ENCODE measurements at places on chromosomes 6 and 20.

GRCh38 chr6:150182460-150183078 lies 39.7 kb downstream of the PPP1R14C start:
- DNase-seq = no peak

DNA sequence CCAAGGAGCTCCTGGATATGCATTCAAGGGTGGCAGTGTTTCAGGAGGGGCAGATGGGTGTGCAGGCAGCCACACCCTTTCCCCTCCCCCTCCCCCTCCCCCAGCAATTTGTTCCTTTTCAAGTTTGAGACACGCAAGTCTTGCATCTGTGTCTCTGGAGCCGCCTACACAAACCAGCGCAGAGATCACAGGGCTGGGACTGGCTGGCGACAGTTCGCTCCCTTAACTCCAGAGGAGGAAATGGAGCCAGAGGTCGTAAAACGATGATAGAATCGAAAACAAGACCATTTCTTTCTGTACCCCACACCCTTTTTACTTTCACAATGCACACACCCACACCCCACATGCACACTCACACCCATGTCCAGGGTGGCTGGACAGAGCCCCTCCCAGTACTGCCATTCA lies 163.1 kb downstream of the LY86 start:
- no peak for DNase-seq

DNA sequence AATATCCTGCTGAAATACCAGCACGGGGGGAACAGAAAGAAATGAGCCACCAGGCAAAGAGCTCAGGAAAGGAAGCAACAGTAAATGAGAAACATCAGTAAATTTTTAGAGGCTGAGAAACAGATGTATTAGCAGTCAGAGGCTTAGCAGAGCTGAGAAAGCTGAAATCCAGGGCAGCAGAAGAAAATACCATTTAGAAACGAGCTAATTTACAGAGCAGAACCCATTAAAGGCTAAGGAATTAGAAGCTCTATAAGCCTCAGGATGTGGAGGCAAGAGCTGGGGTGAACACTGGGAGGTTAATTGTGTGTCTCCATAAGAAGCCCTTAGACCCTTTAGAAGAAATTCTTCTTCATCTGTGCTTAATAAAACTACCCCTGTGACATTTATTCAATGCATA lies 178.6 kb upstream of the RGS17 start:
- no peak for DNase-seq

GRCh38 chr6:39221115-39221514 lies 8.2 kb downstream of the KCNK5 start:
- DNase-seq = no peak

DNA sequence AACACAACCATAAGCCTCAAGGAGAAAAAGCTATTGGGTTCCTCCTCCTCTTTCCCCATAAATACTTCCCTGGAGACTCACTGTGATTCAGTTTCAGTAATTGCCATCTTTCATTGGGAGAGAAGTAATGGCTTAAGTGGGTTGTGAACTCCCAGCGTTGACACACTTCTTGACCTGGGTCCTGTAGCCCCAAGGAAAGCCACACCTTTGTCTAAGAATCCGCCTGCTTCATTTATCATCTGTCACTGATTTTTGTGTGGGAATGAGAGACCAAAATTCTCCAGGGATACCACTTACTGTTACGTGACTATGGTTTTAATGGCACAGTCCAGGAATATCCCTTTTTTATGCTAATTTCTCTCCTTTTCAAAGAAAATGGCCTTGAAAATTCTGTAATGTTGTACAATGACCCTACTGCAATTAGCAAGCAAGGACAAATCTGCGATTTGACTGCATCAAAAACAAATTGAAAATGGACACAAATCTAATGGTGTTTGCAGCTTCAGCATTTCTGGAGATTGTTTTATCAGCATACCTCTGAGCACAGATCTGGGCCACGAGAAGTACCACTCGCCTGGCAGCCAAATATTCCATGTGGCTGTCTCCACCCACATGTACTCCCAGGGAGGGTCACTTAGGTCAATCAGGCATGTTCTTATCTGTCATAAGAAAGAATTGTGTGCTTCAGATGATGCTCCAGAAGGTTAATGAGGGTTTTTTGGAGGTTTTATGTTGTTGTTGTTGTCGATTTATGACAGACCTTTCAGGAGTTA lies 29.8 kb downstream of the DCBLD1 start:
- DNase-seq = no peak

- DNase-seq = peak; percentile 35
These were observed 1.1 kb downstream of the USP45 start for GRCh38 chr6:99514089-99514488.

DNA sequence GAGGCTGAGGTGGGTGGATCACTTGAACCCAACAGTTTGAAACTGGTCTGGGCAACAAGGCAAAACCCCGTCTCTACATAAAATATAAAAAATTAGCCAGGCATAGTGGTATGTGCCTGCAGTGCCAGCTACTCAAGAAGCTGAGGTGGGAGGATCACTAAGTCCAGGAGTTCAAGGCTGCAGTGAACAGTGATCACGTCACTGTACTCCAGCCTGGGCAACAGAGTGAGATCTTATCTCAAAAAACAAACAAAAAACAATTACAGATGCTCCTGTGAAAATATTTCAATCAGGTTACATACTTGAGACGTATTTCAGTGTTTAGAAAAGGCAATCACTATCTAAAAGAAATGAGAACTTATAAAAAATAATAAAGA lies 33.8 kb downstream of the RANBP9 start:
- no peak for DNase-seq

DNA sequence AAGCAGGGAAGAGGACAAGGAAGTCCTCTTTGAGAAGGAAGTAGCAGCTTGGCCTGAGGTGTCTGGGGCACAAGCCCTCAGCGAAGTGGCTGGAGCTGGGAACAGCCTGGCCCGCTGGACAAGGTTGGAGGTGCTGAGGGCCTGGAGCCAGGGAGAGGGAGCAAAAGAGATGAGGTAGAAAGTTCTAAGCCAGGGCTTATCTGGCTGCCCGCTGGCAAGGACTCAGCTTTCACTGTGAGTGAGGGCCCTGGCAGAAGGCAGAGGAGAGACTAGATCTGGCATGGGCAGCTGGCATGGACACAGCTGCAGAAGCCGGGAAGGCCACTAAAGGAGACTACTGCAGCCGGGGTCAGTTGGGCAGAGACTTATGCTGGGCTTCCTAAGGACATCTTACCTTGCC lies 21.8 kb upstream of the PCMTD2 start:
- no peak for DNase-seq

DNA sequence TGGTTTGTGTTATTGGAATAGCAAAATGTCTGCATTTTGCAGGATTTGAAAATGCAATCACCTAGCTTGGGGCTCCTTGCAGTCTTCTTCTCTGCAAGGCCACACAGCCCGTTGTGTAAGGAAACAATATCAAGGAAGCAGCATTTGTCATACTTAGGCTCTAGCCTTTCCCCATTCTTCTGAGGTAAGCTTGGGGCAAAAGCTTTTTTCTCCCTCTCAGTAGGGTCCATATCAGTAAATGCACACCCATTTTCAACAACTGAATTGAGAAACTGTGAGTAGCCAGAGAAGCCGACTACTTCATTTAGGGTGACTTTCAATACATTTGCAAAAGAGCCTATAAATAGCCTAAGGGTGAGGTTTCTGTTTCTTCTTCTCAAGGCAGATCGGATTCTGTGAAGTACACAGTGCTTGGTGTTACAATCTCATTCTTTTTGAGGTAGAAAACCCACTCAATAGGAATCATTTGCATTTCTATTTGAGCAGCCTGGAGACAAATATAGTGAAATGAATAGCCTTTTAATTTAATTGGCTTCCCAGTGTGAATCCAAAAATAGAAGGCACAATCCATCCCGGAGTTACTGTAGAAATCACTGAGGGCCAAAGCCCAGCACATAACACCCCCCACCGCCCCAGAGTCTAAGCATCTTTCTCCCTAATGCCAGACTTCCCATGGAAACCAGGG lies 61.8 kb downstream of the BTBD3 start:
- DNase-seq = no peak

DNA sequence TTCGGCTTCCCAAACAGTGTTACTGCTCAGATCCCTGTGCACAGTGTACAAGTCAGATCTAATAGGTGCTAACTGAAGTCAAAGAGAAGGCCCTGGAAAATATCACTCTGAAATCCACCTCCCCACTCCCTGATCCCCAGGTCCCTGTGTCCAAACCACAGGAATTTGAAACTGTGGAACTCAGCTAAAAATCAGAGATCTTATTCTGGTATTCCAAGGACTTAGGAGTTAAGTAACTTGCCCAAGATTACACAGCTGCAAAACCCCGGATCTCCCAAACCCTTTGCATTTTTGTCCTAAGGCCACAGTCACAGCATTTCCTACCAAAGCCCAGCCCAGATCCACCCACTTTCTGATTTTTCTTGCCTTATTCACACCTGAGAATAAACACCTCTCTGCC lies 32.3 kb upstream of the SLC23A2 start:
- no peak for DNase-seq

DNA sequence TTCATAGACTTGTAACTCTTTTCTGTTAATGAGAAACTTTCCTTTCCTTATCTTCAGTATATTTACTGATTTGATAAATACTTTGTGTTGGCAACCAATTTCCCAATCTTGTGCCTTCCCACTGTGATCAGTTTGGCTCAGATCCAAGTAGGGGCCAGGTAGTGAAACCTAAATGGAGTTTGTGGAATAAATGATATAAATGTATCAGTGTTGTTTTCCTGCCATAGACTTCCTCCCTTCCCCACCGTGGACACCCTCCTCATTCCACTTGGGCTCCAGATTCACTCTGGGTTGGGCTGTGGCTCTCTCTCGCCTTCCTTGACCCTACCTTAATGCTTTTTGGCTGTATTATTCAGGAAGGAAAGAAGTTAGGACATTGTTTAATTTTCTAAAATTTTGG lies 1.3 kb downstream of the ZKSCAN3 start:
- no peak for DNase-seq
